ENCODE measurements at places on chromosomes 13 and 19.

DNA sequence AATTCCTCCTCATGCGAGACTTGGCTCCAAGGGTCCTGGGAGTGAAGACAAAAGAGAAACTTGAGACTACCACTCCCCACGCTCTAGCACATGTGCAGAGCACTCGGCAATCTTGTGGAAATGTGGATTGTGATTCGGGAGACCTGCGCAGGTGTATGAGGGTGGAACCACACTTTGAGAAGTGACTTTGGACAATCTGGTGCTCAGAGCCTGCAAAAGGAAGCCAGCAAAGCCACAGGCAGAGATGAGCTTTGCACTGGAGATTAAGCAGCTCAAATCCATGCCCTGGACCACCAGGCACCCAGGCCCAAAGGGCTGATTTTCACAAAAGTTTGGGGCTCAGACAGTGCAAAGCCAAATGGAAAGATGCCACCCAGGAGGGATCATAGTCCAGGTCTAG is 162.5 kb upstream of the TSHZ3 start:
- H3K27ac ChIP-seq: no peak overlapping the region
- no peaks in the 10 kb centered on the region for H3K36me3 ChIP-seq
- no peaks in the 10 kb centered on the region for H3K4me1 ChIP-seq
- DNase-seq: no peak
- no peaks in the 10 kb centered on the region for H3K27me3 ChIP-seq

GRCh38 chr19:19121371-19121770 is 16.9 kb downstream of the TMEM161A start:
- H3K27ac ChIP-seq: no peak overlapping the region
- H3K4me3 ChIP-seq: no peak overlapping the region
- no peaks in the 10 kb centered on the region for H3K4me1 ChIP-seq
- H3K36me3 ChIP-seq: peaks cover 5% of the 10 kb centered on the region
- no peaks in the 10 kb centered on the region for H3K27me3 ChIP-seq

DNA sequence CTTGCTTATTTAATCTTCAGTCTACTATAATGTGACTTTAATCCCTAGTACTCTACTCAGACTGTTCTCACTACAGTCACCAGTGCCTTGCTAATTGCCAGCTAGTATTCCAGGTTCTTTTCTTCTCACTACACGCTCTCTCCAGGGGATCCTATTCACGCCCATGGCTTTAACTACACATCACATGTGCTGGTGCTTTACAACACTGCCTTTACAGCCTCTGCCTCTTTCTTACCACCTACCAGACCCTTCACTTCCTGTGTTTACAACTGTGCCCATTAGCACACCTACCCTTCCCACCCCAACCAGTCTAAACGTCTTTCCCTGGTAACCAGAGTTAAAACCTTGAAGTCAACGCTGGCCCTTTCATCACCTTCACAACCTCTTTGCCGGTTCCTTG is 249.5 kb downstream of the DNAJC15 start:
- DNase-seq: no peak
- no peak overlapping the region for H3K27ac ChIP-seq
- no peaks in the 10 kb centered on the region for H3K27me3 ChIP-seq
- no peak overlapping the region for H3K4me3 ChIP-seq
- H3K36me3 ChIP-seq: no peaks in the 10 kb centered on the region

DNA sequence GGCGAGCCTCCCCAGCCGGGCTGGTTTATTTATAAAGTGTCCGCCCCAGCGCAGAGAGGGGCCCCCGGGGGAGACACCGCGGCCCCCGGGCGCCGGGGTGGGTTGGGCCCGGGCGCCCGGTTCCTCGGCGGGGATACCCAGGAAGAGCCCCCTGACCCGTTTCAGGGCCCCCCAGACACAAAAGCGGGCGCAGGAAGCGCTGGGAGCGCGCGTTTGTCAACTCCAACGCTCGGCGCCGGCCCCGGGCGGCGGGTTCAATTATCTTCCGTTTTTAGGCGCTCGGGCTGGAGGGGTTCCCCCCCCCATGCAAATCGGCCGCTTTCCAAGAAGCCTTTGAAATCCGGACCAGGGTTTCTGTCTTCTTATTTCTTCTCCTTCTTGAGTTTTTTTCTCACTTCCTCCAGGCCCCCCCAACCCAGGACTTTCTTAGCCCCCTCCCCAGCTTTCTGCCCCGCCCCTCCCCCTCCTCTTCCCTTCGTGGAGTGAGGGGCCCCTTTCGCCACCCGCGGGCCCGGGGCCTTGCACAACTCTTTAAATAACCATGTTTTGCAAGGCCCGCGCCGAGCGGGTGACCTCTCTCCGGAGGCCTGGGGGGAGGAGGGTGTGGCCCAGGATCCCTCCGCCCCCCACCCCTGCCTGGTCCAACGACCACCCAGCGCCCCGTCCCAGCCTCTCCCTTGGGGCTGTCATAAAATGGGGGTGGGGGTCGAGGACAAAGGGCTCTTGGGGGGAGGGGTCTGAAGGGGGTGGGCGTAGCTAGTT is 935 bp downstream of the ARID3A start:
- DNase-seq: peak; percentile 86
- peak overlapping the region; percentile 89 for H3K4me3 ChIP-seq
- peak overlapping the region; percentile 87 for H3K27ac ChIP-seq
- H3K36me3 ChIP-seq: peaks cover 7% of the 10 kb centered on the region
- H3K27me3 ChIP-seq: no peaks in the 10 kb centered on the region

- no peaks in the 10 kb centered on the region for H3K27me3 ChIP-seq
- no peak overlapping the region for H3K27ac ChIP-seq
- no peak for DNase-seq
- no peak overlapping the region for H3K4me3 ChIP-seq
- no peaks in the 10 kb centered on the region for H3K4me1 ChIP-seq
- H3K36me3 ChIP-seq: no peaks in the 10 kb centered on the region
These were observed 95.1 kb downstream of the DCT start for GRCh38 chr13:94384231-94384905.

DNA sequence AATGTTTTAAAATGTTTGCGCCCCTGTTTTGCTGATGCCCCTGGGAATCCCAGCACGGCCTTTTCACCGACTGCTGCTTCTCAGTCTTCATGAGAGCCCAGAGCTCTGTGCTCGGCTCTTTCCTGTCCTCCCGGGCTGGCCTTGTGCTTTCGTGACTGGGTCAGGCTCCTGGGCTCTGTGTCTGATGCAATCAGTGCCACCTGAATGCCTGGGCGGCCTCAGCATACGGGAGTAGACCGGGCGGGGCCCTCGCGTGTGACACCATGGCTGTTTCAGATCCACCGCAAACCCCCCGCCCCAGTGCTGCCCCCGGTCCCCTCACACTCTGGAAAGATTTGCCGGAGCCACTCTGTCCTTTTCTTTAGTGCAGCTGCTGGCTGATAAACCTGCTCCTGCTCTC is 21.4 kb downstream of the PABPC3 start:
- no peaks in the 10 kb centered on the region for H3K36me3 ChIP-seq
- peaks cover 6% of the 10 kb centered on the region for H3K27me3 ChIP-seq
- no peaks in the 10 kb centered on the region for H3K4me1 ChIP-seq

DNA sequence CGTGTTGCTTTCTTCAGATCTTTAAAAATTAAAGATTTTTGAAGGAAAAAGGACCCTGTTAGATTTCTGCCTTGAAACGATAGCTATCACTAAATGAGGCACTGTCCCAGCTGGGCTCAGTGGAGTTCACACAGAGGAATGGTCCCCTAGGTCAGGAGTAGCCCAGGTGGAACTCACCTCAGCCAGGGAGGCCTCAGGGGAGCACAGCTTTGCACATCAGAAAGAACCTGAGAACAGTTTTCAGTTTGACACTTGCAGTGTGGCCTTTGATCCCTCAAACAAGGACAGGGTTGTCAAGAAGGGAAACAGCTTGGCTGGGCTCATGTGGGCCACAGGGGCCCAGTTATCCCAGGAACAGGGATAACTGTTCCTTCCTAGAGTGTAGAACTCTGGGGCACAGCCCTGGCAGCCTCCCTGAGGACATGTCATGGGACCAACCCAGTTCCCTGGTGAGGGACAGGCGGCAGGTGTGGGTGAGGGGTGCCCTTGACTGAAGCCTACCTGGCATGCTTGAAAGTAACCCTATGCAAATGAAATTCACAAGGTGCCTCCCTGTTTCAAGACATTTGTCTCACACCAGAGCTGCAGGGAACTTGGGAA is 59.4 kb downstream of the CHST8 start:
- H3K36me3 ChIP-seq: no peaks in the 10 kb centered on the region
- H3K4me1 ChIP-seq: no peaks in the 10 kb centered on the region
- H3K4me3 ChIP-seq: no peak overlapping the region
- DNase-seq: no peak
- H3K27me3 ChIP-seq: peaks cover 19% of the 10 kb centered on the region

DNA sequence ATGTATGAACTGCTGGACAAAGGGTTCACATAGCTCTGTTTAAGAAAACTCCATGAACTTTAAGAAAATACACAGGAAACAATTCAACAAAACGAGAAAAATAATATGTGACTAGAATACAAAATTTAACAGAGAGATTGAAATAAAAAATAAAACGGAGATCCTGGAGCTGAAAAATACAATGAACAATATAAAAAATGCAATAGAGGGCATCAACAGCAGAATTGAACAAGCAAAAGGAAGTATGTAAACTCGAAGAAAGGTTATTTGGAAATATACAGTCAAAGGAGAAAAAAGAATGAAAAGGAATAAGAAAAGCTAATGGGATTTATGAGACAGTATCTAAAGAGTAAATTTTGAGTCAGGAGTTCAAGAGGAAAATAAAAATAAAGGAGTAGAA is 163.0 kb upstream of the DACH1 start:
- H3K4me3 ChIP-seq: no peak overlapping the region
- H3K36me3 ChIP-seq: no peaks in the 10 kb centered on the region
- no peaks in the 10 kb centered on the region for H3K4me1 ChIP-seq
- no peak overlapping the region for H3K27ac ChIP-seq

- no peaks in the 10 kb centered on the region for H3K36me3 ChIP-seq
- no peak for DNase-seq
- H3K27ac ChIP-seq: no peak overlapping the region
- H3K4me1 ChIP-seq: peaks cover 5% of the 10 kb centered on the region
- no peak overlapping the region for H3K4me3 ChIP-seq
- no peaks in the 10 kb centered on the region for H3K27me3 ChIP-seq
These were observed 106.4 kb downstream of the AKAP11 start for GRCh38 chr13:42378383-42378780.

GRCh38 chr13:41823476-41823875 is 137.4 kb downstream of the VWA8 start:
- no peak overlapping the region for H3K4me3 ChIP-seq
- no peak for DNase-seq
- peaks cover 3% of the 10 kb centered on the region for H3K36me3 ChIP-seq
- no peaks in the 10 kb centered on the region for H3K27me3 ChIP-seq
- H3K4me1 ChIP-seq: no peaks in the 10 kb centered on the region
- H3K27ac ChIP-seq: no peak overlapping the region

DNA sequence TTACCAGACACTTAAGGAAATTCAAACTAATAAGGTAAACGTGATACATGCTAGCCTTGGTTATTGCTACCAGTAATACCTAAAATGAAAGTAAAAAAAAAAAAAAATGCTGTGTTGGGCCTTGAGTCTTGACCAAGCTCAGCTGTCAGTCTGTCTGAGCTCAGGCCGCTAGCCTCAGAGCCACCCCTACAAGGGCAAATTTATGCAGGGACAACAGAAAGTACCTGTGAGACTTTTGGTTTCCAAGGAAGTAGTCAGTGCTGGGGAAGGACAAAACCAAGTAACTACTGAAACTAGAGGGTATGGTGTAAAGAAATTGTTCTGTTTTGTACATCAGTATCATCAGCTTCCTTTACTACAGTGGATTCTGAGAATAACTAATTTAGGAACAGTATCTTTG is 134.3 kb upstream of the SLITRK5 start:
- DNase-seq: no peak
- H3K36me3 ChIP-seq: no peaks in the 10 kb centered on the region
- no peak overlapping the region for H3K27ac ChIP-seq
- no peak overlapping the region for H3K4me3 ChIP-seq

GRCh38 chr13:41791056-41791455 is 169.9 kb downstream of the VWA8 start:
- H3K27ac ChIP-seq: no peak overlapping the region
- no peaks in the 10 kb centered on the region for H3K4me1 ChIP-seq
- DNase-seq: no peak
- H3K36me3 ChIP-seq: no peaks in the 10 kb centered on the region
- H3K27me3 ChIP-seq: no peaks in the 10 kb centered on the region

DNA sequence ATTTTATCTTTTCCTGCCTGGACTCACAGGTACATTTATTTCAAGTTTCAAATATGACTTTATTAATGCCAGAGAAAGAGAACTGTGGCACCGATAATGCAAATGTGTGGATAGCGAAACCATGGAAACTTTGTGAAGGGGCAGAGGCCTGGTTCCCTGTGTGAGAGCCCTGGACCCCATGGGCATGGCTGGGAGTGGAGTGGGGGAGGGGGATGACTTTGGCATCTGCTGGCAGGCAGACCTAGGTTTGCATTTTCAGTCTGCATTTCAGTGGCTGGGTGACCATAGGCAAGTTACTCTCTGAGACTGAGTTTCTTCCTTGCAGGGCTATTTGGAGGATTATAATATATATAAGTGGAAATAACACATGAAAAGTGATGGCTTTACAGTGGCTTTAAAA is 163.8 kb upstream of the TMTC4 start:
- no peak for DNase-seq
- no peak overlapping the region for H3K27ac ChIP-seq
- H3K4me3 ChIP-seq: no peak overlapping the region

DNA sequence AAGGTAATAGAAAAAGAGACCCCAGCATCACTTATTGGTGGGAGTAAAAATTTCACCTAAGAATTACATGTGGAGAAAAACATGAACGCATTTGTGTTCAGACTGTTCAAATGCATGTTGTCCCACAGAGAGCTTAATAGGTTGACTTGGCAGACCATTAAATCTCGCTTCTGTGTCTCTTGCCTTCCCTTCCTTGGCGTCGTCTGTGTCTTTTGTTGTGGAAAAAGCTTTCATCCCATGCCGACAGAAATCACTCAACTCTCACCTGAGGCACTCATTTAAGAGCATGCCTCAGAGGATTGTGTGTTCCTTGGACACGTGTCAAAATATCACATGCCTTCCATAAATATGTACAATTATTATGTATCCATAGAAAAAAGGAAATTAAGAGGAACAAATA is 24.4 kb upstream of the CACNA1A start:
- H3K36me3 ChIP-seq: no peaks in the 10 kb centered on the region
- H3K4me1 ChIP-seq: no peaks in the 10 kb centered on the region
- no peak for DNase-seq
- H3K27me3 ChIP-seq: no peaks in the 10 kb centered on the region
- H3K4me3 ChIP-seq: no peak overlapping the region

- H3K4me3 ChIP-seq: no peak overlapping the region
- peaks cover 26% of the 10 kb centered on the region for H3K4me1 ChIP-seq
- H3K27me3 ChIP-seq: no peaks in the 10 kb centered on the region
These were observed 2.5 kb downstream of the RPS28 start for GRCh38 chr19:8323781-8324185.

DNA sequence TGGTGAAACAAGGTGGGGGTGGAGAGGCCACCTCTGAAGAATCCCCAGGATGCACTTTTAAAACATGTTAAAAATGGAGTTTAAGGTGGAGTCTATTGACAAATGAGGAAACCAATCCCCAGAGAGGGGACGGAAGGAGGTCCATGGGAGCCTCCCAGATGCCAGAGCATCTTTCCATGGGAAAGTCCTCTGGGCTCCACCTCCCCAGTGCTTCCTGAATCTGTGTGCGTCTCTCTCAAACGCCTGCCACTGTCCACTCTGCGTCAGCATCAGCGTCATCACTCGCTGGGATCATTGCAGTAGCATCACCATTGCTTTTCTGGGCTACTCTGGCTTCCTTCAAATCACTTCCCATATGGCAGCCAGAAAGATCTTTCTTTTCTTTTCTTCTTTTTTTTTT is 6.2 kb downstream of the GPR4 start:
- H3K27ac ChIP-seq: no peak overlapping the region
- peaks cover 18% of the 10 kb centered on the region for H3K27me3 ChIP-seq
- no peak for DNase-seq
- H3K4me3 ChIP-seq: no peak overlapping the region
- no peaks in the 10 kb centered on the region for H3K36me3 ChIP-seq
- peaks cover 39% of the 10 kb centered on the region for H3K4me1 ChIP-seq

All from CD14-positive monocyte (primary cell).